Stimulated activated naive CD4-positive, alpha-beta T cell (primary cell): ENCODE measurements at places on chromosomes 11 and 22.
A peak's percentile ranks its signal among the peaks of the same experiment; 100 is the strongest.

DNA sequence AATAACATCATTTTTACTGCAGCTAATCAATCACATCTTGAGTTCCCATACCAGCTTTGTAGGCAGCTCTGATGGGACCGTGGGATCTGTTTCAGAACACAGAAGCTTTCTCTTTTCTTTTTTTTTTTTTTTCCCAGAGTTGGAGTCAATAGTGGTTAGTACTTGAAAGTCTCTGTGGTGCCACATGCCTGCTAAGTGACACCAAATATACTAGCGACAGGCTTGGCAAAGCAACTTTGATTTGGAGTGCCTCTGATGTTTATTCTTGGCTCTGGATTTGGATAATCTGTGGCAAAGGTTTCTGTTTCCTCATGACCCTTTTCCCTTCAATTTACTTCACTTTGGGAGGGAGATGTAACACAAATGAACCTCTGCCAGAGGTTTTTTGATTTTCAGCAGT, 681.4 kb upstream of the TENM4 start:
- DNase-seq, result no peak

GRCh38 chr11:11966354-11966741, 42.1 kb downstream of the DKK3 start:
- no peak for DNase-seq

DNA sequence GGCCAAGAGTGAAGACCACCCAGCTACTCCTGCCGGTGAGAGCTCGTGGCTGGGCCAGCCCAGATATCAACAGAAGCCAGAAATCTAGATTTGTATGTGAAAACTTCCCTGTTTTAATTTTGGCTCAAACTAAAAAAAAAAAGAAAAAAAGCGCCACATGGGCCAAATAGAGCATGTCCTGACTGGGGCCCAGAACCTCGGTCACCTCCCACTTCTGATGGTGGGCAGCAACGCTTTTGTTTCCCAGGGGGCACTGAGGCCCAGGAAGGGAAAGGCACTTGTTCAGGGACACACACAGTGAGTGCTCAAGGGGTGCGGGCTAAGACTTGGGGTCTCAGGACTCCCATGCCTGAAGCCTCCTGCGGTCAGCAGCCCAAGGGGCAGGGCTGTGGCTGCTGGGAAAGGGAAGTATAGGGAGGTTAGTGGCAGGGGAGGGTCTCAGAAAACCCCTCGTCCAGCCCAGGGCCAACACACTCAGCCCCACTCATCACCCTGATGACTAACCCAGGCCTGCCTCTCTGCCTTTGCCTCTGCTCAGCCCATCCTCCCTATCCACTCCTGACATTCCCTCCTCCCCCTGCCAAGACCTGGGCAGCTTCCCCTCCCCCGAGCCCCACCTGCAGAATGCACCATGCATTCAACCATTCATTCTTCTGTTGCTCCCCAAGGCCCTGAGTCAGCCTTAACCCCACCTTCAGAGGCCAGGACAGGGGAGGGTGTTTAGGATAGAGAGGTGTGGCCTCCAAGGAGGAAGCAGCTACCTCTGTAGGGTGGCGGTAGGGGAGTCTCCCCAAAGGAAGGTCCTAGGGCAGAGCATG, 30.0 kb upstream of the TCF20 start:
- DNase-seq, result peak; percentile 47

DNA sequence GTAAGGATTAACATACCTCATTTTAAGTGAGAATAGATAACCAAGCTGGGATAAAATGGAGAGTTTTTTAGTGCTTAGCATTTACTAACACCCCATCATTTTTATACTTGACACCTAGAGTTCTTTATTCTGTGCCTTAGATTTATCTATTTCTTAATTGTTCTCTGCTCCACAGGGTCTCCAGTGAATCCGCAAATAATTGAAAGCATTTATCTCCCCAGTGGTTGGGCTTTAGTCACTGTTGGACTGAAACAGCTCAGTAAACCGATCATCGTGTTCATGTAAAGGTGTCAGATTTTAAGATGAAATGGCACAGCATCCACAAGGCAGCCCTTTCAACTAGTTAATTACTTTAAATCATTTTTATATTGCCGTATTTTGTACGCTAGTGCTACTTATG, 17.8 kb upstream of the GRIA4 start:
- DNase-seq, result no peak

DNA sequence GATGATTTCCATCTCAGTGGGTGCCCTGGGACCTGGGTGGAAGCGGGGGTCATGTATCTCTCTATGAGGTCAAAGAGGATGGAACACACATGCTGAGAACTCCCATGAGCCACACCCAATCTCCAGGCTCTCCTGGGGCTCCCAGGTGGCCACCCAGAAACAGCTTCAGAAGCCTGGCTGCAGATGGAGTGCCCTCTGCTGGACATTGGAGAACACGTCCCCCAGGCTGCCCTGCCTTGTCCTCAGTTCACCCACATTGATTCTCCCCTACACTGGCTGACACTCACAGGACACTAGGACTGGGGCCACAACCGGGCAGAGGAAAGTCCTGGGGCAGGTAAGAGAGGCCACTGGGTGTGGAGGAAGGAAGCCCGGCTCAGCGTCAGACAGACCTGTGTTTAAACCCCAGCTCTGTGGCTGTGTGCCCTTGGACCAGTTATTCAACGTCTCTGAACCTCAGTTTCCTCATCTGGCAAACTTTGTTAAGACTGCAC, 4.5 kb upstream of the NOL12 start:
- DNase-seq, result peak; percentile 68

DNA sequence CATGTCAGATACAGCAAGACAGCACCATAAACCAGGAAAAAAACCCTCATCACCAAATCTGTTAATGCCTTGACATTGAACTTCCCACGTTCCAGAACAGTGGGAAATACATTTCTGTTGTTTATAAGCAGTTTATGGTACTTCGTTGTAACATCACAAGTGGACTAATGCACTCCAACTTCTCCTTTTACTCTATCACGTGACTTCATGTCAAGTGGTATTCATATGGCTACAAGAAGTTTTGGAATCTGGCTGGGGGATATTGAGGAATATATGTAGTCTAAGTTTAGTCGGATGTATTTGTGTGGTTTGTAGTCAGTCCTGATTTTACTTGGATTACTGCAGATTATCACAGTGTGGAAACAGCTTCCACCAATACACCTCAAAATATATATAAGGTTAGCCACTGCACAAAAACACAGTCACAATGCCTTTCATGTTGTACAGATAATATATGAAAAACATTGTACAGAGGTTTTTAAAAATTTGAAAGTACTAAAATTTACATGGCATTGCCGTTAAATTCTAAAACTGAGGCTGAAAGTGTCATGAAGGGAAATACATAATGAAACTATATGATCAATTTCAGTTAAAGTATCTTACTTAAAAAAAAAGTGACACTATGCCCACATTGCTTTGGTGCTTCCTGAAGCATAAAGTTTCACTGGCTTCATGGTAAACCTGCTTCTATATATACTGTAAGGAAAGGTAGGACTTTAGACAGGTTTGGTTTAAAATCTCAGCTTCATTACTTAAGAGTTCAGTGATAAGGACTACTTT, 134.1 kb downstream of the CASP12 start:
- DNase-seq, result no peak

DNA sequence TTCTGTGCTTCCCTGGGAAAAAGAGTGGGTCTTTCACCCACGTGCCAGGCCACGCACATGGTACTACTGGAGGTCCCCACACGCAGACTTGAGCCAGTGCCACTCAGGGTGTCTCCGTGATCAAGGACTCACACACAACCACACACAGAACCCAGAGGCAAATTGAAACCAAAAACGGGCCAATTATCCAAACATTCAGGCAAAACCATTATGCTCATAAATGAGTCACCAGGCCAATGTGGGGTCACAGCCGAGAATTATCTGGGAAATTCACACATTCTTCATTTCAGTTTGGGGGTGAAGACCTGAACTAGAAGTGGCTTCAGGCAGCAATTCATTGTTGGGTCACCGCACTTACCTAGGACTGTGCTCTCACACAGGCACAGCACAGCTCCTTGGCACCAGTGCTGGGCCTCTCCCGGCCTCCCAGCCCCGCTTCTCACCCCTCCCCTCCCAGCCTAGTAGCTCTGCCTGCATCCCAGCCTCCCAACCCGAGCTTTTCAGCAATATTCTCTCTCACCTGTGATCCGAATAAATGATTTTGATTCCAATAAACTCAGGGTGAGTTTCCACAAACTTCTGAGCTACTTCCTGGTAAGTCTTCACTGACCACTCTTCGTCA, 28.0 kb downstream of the ADA2 start:
- no peak for DNase-seq

DNA sequence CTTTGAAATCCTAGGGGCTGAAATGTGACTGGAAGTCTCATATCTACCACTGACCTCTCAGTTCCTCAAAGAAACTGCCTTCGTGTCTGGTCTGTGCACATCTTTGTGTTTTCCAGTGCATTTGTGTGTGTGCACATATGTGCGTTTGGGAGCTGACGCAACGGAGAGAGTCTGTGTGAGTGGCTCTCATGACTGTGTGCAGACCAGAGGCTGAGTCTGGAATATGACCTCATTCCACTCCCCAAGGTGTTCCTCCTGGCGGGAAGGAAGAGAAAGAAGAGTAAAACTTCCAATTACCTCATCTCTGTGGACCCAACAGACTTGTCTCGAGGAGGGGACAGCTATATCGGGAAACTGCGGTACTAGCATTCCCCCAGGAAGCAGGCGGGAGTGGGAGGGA, 16.5 kb downstream of the TUB start:
- DNase-seq, result no peak

- no peak for DNase-seq
Observed at GRCh38 chr11:86220653-86221052, 23.9 kb upstream of the EED start.

GRCh38 chr11:19912958-19913892, 200.6 kb downstream of the NAV2 start:
- no peak for DNase-seq

- no peak for DNase-seq
Observed at GRCh38 chr22:47816121-47816862, 1053.8 kb downstream of the TBC1D22A start.

DNA sequence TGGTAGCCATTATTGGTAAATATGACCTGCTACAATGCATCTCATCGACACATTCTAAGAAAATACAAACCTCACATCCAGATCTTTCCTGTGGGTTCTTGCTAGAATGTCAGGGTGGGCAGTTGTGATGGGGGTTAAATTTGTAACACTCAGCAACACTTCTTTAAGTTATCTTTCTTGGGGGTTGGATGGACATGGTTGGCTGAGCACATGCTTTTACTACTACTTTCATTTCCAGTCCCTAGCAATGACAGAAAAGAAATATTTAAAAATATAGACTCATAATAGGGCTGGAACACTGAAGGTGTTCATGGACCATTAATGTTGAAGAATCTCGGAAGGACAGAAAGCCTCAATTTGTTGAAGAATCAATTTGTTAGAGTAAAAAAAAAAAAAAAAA, 57.6 kb downstream of the APOL3 start:
- no peak for DNase-seq

DNA sequence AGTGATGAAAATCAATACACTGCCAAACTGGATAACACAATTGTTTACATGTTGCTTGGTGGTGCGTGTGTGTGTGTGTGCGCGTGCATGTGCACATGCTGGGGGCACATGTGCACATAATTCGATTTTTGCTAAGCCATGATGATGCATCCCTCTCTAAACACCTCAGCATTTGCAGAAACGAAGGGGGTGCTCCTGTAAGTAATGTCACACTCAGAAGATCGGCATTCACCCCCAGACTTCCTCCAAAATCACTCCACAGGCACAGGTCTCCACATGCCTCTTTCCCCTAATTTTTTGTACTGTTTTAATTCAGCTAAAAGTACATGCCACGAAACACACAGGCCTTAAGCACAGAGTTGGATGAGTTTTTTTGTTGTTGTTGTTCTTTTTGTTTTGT, 341.5 kb downstream of the SHANK2 start:
- DNase-seq, result no peak

DNA sequence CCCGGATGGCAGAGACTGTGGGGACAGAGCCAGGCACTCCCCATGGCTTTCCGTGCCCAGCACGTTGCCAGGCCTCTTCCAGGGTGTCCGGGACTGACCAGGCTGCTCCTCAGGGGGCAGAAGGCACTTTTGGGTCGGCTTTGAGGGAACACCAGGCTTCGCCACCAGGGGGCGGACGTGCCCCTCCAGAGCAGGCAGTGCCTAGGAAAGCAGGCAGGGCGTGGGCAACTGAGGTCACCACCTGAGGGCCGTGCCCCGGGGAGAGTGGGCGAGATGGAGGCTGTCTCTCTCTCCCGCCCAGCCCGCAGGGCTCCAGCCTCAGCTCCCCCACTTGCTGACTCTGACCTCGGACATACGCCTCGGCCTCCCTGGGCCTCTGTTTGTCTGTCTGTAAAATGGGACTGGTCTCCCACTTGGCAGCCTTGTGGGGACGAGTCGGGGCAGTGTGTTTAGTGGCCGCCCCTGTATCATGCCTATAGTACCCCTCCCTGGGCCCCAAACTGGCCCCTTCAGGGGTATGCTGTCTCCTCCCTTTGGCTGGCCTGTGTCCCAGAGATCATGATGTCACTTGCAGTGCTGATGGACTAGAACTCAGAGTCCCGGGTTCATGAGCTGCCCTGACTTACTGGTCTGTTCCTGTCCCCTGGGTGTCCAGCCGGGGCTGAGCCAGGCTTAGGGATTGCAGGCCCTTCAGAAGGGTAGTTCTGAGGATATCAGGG, 4.4 kb upstream of the PRR5 start:
- DNase-seq, result peak; percentile 68

- DNase-seq, result no peak
Observed at GRCh38 chr11:59857439-59858434, 8.6 kb downstream of the TCN1 start.

- DNase-seq, result no peak
Observed at GRCh38 chr11:63889344-63889743, 27.6 kb downstream of the RCOR2 start.

DNA sequence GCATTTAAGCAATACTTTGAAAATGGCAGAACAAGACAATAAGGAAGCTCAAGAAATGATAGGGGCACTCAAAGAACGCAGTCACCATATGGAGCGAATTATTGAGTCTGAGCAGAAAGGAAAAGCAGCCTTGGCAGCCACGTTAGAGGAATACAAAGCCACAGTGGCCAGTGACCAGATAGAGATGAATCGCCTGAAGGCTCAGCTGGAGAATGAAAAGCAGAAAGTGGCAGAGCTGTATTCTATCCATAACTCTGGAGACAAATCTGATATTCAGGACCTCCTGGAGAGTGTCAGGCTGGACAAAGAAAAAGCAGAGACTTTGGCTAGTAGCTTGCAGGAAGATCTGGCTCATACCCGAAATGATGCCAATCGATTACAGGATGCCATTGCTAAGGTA, 51.9 kb downstream of the SPECC1L start:
- no peak for DNase-seq

GRCh38 chr11:18063125-18063524, 17.1 kb upstream of the TPH1 start:
- DNase-seq, result no peak

DNA sequence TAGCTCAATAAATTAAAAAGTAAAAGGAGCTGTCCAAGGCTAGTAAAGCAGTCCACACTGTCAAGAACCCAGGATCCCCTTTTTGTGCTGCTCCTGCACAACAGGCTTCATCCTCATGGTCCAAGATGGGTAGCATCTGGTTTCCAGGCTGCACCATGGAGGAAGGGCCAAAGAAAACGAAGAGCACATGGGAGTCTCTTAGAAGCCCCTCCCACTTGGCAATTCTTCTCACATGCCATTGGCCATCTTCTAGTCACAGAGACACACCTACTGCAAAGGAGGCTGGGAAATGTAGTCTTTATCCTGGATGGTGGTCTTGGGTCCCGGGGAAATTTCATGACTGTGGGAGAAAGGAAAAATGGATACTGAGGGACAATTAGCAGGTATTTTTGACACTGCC, 37.8 kb downstream of the PRR5L start:
- DNase-seq, result no peak

GRCh38 chr11:45483416-45483815, 182.0 kb downstream of the CHST1 start:
- DNase-seq, result no peak

- DNase-seq, result no peak
Observed at GRCh38 chr11:45560913-45561281, 104.5 kb downstream of the CHST1 start.
